ENCODE measurements at places on chromosomes 5 and 9. TPM values are rescaled to one million over a fixed set of nuclear protein-coding genes. Genes with fewer than 3 reads are reported as not detected.

The RAD17 gene
- total RNA-seq: 24.5 TPM

The PCDHA6 gene
- total RNA-seq: under 0.01 TPM

The PCDHGB4 gene
- 4.7 TPM for total RNA-seq

The SQSTM1 gene
- 54.8 TPM for total RNA-seq

The NSA2 gene
- total RNA-seq: 45.9 TPM

The SH3TC2 gene
- 5.7 TPM for total RNA-seq

The ITK gene
- under 0.01 TPM for total RNA-seq

The GRXCR2 gene
- total RNA-seq: not detected

The OLFM1 gene
- 2.6 TPM for total RNA-seq

The WDR38 gene
- not detected for total RNA-seq

The ACSL6 gene
- total RNA-seq: 3.1 TPM

The GABRA1 gene
- total RNA-seq: not detected

The ANKRD18B gene
- total RNA-seq: not detected

The LCN9 gene
- not detected for total RNA-seq

The C6 gene
- total RNA-seq: not detected

The ACOT12 gene
- total RNA-seq: 0.52 TPM

The LAMC3 gene
- 0.52 TPM for total RNA-seq

The CDH9 gene
- not detected for total RNA-seq

The CCDC171 gene
- 5.7 TPM for total RNA-seq

The ARL14EPL gene
- not detected for total RNA-seq

The PLEKHG4B gene
- total RNA-seq: 0.52 TPM

The PKN3 gene
- total RNA-seq: 2.1 TPM

The SARDH gene
- 5.7 TPM for total RNA-seq

The OR1Q1 gene
- not detected for total RNA-seq

The LRRC19 gene
- not detected for total RNA-seq

The ADGRD2 gene
- total RNA-seq: not detected

The FLT4 gene
- 8.4 TPM for total RNA-seq

The SPATA31C1 gene
- not detected for total RNA-seq

The PCDHGA8 gene
- total RNA-seq: 3.7 TPM

The APBA1 gene
- total RNA-seq: 2.6 TPM

The ELAVL2 gene
- 3.1 TPM for total RNA-seq

The CKS2 gene
- 25.6 TPM for total RNA-seq

The TRIM41 gene
- 15.1 TPM for total RNA-seq

The NCS1 gene
- total RNA-seq: 19.3 TPM

The ZNF454 gene
- 4.2 TPM for total RNA-seq

The PRDM9 gene
- total RNA-seq: not detected

The CARTPT gene
- total RNA-seq: not detected

The PCDH1 gene
- 20.9 TPM for total RNA-seq

The CAVIN4 gene
- total RNA-seq: 172 TPM

The TMEM8B gene
- 2.6 TPM for total RNA-seq

The SPAG8 gene
- total RNA-seq: 0.52 TPM

The ANKRD33B gene
- 2.6 TPM for total RNA-seq

The ADRB2 gene
- 3.1 TPM for total RNA-seq

The ZDHHC11B gene
- 1.0 TPM for total RNA-seq

The HMHB1 gene
- total RNA-seq: not detected

The CYLC2 gene
- total RNA-seq: not detected

Data from skeletal muscle tissue (tissue), 5 donors.